Activated CD8-positive, alpha-beta memory T cell treated with anti-CD3 and anti-CD28 coated beads for 1 hour (primary cell): ENCODE measurements at places on chromosomes 2 and 18.

- no peak for DNase-seq
Measured at GRCh38 chr18:50987261-50987660, 19.4 kb downstream of the ELAC1 start.

DNA sequence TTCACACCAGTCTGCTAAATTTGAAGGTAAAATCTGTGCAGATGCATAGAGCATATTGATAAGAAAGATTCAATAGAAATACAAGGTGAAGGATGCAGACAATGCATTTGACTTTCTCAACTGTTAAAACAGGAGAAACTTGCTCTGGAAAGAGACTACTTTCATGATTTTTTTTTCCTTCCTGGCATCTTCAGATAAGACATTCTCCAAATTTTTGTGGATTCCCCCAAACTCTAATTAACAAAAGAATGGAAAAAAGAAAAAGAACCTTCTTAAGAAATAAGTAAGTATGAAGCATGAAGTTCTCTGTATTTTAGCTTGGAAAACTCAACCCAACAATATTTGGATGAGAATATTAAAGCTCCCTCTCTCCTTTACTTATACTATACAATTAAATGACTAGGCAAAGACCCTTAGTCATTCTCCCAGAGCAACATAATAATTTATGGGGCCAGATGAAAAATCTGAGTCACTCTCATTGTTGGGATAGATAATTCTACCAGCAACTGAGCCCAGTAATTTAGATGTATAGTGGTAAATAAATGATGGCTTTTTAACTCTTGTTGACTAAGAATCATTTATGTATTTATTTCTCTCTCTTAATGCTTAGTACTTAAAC, 298.7 kb upstream of the COL3A1 start:
- no peak for DNase-seq

GRCh38 chr18:10381951-10382350, 72.5 kb upstream of the APCDD1 start:
- no peak for DNase-seq

GRCh38 chr2:226984750-226985582, 149.1 kb downstream of the RHBDD1 start:
- no peak for DNase-seq
